ENCODE measurements at places on chromosomes 12 and 14.

DNA sequence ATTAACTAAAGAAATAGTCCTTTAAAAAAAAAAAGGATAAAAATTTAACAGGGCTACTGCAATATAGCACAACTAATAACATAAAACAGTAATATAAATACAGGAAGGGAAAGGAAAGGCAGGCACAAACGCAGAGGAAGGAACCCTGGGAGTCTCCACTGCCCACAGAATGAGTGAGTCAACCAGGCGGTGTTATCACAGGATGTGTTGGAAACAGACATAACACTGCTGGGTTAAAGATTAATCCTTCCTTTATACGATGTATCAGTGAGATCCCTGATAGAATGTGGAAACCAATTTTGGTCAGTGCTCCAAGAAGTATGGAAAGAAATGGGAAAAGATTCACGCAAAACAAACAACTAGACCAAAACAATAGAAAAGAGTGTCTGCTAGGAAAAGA is 47.9 kb downstream of the FGD6 start:
- no peak for DNase-seq

DNA sequence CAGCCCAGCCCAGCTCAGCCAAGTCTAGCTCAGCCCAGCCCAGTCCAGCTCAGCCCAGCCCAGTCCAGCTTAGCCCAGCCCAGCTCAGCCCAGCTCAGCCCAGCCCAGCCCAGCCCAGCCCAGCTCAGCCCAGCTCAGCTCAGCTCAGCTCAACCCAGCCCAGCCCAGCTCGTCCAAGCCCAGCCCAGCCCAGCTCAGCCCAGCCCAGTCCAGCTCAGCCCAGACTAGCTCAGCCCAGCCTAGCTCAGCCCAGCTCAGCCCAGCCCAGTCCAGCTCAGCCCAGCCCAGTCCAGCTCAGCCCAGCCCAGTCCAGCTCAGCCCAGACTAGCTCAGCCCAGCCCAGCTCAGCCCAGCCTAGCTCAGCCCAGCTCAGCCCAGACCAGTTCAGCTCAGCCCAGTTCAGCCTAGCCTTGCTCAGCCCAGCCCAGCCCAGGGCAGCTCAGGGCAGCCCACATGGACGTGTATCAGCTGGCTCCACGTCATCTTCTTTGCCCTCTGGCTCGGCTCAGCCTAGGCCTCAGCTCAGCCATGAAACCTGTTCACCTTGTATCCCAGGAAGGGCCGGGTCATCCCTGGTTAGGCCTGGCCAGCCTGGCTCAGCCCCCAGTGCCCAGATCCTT is 185.6 kb downstream of the TMEM121 start:
- no peak for DNase-seq

- no peak for DNase-seq
Observed at GRCh38 chr12:86170051-86170450, 86.1 kb downstream of the MGAT4C start.

DNA sequence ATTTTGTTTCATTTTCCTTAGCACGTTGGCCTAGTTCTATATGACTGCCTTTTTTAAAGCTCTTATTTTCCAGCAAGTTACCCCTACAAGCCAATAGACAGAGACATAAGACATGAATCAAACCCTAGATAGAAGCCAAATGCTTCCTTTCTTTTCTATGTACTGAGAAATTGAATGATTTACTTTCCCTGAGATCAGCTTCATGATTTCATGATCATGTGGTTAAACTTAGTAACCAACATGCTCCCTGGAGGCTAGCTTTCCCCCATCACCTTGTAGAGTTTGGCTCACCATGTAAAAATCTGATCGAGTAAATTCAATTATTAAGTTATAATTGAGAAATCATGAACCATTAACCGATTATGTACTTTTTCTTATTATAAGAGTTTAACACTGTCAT is 148.1 kb upstream of the LRIG3 start:
- no peak for DNase-seq
